Right ventricle myocardium inferior (tissue), 1 donor: ENCODE measurements at places on chromosomes 7 and 10. TPM values are rescaled to one million over a fixed set of nuclear protein-coding genes. Genes with fewer than 3 reads are reported as not detected.

DNA sequence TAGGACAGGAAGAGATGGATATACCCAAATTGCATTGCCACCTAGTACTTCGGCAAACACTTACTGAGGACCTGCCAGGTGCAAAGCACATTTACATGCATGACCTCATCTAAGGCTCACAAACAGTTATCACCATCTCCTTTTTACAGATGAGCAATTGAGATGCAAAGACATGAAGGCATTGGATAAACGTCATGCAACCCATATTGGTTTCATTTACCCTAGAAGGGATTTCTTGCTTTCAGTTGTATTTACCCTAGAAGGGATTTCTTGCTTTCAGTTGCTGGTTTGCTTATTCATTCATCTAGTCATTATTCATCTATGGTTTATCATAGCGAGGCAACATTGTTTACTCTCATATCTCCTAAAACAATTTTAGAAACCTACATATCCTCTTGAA, 52.2 kb downstream of the STEAP1B start:
- no peak for DNase-seq

GRCh38 chr10:29375888-29376287, 87.0 kb downstream of the LYZL1 start:
- DNase-seq = no peak

Gene MYL10
- not detected for total RNA-seq

DNA sequence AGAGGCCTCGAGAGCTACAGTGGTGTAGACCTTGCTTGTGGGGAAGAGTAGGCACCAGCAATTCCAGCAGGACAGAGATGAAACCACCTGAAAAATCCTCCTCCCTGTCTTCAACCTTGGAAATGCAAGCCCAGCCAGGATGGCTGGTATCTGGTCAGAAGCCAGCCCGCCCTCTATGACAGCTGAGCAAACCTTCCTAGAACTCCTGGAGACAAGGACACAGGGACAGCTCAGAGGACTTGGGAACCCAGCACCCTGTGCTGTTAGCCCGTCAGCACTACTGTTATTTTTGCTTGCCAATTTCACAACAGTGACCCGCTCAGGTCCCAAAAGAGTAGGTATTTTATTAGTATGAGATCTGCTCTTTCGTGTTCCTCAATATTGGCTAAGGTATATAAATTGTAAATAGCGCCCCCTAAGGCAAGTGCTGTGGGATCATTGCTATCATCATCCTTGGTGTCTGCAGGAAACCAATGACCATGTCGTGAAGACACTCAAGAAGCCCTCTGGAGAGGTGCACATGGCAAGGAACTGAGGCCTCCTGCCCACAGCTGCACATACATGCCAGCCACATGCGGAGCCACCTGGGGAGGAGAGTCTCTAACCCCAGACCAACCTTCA, 156.5 kb upstream of the CHST15 start:
- DNase-seq = no peak

Gene DLX6
- not detected for total RNA-seq

DNA sequence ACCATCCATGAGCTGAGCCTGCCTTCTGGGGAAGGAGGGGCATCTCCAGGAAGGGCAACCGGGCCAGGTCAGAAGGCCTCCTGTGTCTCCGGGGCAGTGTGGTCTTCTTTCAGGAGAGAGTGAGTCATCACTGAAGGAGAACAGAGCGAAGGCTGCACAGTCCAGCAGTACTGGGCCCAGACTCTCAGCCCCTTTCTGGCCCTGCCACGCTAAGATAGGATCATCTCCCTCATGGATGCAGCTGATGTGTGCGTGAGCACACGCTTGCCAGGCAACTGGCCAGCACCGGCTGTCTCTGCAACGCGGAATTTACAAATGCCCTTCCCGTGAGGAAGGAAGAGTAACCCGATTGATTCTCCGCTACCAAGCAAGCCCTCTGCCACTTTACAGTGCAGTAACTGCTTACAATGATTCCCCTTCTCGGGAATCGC, 328.2 kb downstream of the TNS3 start:
- DNase-seq = no peak

Gene SPDYE2
- not detected for total RNA-seq

DNA sequence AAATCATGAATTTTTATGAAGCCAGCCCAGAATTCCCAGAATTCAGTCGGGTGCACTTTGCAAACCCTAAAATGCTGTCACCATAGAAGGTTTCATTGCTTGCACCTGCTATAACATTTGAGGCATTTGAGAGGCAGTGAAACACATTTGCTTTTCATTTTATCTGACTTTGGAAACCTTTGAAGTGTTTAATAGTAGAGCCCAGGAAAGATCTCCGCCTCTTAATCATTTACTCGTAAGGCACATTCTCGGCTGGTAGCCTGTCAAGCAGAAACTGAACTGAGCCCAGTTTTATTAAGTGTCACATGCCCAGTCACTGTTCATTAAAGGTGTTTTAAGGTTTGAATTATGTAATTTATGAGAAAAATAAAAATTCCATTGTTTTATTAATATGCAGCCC, 247.6 kb downstream of the EMX2 start:
- DNase-seq = no peak

DNA sequence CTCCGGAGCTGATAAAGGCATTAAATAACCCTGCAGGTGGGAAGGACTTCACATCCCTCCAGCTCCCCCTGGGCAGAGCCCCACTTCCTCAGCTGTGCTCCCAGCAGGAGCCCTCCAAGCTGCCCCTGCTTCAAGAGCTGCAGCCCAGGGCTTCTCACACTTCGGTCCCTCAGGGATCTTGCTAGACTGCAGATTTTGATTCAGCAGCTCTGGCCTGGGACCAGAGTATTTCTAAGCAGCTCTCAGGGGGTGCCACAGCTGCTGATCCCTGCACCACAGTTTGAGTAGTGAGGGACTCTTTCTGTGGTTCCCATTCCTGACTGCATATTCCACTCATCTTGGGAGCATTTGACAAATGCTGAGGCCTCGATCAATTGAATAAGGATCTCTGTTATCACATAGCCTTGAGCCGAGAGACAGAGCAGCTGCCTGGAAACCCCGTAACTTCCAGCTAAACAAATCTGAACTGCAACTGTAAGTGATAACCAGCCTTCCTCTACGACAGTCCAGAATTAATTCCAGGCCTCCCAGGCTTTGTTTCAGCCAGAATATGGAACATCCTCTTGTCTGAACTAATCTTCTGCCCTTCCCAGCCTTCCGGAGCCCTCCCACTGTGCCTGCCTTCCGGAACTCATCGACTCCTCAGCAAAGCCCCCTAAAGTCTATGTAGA, 161.4 kb downstream of the CCDC3 start:
- no peak for DNase-seq

Gene MEOX2
- total RNA-seq = 9.0 TPM

Gene IMPDH1
- total RNA-seq = 25.5 TPM

Gene PNLIPRP3
- not detected for total RNA-seq

Gene CALML3
- total RNA-seq = not detected

Gene MYH16
- total RNA-seq = not detected

Gene MYO1G
- total RNA-seq = 1.9 TPM

Gene FOXI2
- not detected for total RNA-seq

- no peak for DNase-seq
Measured at GRCh38 chr10:80498078-80498832, 39.4 kb upstream of the SH2D4B start.

Gene TRIL
- total RNA-seq = 2.3 TPM

Gene WASHC2C
- 30.2 TPM for total RNA-seq

Gene TRIM50
- total RNA-seq = 0.32 TPM

Gene SYT15
- total RNA-seq = 3.2 TPM
